ENCODE measurements at places on chromosomes 4 and X.

DNA sequence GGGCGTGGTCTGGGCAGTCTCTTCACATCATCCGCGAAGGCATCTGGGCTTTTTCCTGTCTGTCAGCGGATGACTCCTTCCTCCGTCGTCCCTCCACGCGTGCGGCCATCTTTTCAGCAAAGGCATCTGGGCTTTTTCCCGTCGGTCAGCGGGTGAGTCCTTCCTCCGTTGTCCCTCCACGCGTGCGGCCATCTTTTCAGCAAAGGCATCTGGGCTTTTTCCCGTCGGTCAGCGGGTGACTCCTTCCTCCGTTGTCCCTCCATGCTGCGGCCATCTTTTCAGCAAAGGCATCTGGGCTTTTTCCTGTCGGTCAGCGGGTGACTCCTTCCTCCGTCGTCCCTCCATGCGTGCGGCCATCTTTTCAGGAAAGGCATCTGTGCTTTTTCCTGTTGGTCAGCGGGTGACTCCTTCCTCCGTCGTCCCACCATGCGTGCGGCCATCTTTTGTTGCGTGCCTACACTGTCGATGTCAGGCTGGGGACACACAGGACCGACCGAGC lies 12.3 kb upstream of the TMEM271 start:
- no peak for DNase-seq

- no peak for DNase-seq
These were observed 16.2 kb downstream of the NELFA start for GRCh38 chr4:1992468-1993168.

- DNase-seq = no peak
These were observed 13.3 kb upstream of the TBC1D19 start for GRCh38 chr4:26570596-26570995.

GRCh38 chr4:83212041-83212851 lies 72.4 kb downstream of the COQ2 start:
- DNase-seq = no peak

DNA sequence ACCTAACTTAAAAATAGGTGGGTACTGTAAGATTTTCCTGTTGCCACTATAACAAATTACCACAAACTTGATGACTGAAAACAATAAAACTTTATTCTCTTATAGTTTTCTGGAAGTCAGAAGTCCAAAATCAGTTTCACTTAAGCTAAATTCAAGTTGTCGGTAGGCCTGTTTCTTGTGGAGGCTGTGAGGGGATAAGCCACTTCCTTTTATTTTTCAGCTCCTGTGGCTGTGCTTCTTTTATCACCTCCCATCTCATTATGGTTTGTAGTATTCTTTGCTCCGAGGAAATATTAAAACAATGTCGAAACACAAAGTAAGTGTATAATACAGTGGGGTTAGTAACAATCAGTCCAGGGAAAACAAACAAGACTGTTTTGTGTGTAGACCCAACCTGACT lies 610.5 kb upstream of the TECRL start:
- no peak for DNase-seq

- no peak for DNase-seq
These were observed 90.5 kb upstream of the EGFL6 start for GRCh38 chrX:13478740-13479451.

DNA sequence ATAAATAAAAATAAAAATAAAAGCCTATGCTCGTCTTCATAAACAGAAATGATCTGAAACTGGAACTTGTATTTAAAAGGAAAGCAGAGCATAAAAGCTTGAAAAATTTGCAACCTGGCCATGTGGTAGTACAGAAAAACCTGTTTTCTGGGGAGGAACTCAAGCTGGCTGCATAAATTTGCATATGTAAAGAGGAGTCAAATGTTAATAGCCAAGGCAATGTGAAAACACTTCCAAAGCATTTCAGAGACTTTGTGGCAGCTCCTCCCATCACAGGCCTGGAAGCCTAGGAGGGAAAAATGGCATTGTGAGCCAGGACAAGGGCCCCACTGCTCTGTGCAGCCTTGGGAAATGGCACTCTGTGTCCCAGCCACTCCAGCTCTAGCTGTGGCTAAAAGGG lies 727.9 kb upstream of the DIAPH2 start:
- DNase-seq = no peak

- DNase-seq = no peak
These were observed 80.4 kb downstream of the ZFX start for GRCh38 chrX:24229976-24230375.

GRCh38 chr4:185217408-185217975 lies 8.1 kb downstream of the SNX25 start:
- DNase-seq = no peak

- DNase-seq = no peak
These were observed 34.4 kb downstream of the PARM1 start for GRCh38 chr4:74967324-74967723.

- DNase-seq = no peak
These were observed 88.4 kb downstream of the LRP2BP start for GRCh38 chr4:185307136-185307950.

DNA sequence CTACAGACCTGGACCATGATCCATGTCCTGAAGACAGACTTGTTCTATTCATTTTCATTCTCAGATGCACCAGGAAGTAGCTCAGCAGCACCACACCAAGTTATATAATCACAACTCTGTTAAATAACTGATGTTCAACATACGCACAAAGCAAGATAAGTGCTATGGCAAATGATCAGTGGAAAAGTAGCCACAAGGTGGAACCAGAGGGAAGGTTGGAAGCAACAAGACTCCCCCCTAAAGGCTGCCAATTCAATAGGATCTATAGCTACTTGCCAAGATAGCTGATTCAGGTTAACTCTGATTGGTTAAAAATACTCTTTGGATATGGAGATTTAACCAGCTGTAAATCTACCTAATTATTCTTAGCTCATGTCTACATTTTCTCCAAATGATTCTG lies 23.7 kb upstream of the FAM47B start:
- DNase-seq = peak; percentile 9

DNA sequence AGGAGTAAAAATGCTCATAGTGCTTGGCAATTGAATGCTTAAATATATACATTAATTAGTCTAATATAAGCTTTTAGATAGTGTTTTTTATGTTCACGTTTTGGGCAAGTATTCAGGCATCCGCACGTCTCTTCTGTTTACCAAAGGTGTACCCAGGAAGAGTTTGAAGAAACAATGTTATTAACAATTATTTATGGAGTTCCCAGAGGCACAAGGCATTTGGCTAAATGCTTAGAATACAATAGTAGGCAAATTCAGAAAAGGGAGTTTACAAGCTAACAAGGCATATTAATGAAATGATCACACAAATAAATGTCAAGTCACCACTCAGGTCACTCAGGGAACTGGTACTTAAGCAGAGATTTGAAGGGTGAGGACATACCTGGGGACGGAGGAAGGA lies 294.8 kb downstream of the TENM3 start:
- no peak for DNase-seq

DNA sequence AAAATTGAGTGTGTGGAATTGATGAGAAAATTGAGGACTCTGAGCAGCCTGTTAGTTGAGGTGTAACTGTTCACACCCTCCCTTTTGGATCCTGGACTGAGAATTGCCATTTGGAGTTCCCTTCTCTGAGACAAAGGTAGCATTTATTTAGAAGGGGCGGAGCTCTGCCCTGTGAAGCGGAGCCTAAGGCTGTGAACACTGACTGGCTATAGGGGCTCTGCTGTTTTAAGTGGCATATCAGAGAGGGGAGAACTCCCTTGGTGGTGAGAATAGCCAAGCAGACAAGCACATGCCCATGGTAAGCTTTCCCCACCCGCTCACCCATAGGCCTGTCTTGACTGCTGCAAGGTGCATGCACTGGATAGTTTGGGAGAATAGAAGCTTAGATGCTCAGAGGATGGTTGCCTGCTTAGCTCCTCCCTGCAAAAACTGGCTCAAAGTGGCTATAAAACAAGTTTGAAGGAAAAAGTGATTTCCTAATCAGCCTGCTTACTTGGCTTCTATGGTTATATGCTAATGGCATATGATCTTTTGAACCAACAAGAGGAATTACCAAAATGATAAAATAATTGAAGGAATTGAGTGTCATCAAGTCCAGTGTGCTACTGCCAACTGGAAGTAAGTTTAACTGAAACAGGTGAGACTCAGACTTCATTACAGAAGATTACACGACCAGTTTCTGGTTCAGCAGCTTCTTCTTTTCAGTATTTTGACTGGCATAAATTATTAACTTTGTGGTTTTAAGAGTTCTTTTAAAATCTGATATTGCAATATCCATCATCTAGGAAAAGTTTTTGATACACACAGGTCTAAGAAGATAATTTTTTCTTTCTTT lies 108.4 kb downstream of the AFF1 start:
- DNase-seq = no peak

DNA sequence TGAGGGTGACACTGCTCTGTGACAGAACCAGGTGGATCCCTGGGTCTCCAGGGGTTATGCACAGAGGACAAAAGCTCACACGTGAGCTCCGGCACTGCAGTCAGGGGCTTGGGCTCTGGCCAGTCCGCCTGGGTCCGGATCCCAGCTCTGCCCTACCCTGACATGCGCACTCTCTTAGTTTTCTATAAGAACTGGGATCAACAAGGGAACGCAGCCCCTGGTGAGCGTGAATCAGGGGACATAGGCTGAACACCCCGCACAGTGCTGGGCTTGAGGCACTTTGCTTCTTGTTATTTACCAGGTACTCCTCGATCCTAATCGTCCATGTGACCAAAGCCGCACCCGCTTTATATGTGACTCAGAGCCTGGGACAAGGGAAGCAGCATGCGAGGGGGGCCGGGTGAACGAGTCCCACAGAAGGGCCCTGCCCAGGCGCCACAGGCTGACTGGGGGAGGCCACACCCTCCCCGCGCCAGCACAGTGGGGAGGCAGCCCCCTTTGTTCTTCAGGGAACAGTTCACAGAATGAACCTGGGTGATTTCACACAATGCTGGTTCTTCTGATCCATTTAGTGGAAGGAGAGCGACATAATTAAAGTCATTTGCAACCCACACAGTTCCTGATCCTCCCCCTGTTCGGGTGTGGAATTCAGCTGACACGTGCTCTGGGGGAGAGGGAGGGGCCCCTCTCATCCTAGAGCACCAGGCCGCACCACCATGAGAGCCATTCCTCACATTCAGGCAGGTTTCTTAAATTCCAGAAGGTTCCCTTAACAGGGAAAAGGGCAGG lies 55.5 kb downstream of the WFS1 start:
- DNase-seq = no peak

DNA sequence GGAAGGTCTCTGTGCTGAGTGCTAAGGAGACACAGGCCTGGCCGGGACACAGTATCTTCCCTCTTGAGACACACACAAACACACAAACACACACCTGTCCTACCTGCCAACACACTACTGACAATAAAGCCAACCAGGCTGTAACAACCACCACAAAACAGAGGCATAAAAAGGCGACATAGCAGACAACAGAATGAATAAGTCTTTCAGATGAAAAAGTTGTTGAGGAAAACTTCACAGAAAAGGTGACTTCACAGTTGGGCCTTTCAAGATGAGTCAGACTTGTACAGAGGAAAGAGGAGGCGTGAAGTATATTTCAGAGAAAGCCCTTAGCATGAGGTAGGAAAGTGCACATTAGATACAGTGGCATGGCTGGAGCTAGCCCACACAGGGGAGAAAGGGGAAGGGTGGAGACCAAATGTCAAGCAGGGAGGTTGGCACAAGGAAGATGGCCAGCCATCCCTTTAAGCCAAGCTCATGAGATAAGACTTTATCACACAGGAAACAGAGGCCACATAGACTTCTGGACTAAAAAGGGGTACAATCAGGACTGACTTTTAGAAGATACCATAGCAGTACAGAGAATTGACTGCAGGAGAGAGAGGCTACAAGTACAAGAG lies 54.0 kb downstream of the SLC9A7 start:
- no peak for DNase-seq

DNA sequence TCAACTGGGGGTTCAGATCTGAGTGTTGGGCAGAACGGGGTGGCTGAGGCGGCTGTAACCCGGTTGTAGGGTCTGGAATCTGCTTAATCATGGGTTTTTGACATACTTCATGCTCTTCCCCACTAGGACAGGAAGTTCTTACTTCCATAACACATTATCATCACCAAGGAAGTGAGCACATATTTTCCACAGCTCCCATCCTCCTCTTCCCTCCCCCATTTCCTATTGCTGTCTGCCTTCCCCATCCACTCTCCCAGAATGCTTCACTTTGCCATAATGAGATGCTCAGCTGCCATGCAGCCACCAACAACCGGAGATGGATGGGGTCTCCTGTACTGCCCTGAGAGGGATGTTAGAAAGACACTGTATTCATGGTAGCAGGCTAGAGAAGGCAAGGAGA lies 6.4 kb upstream of the DCUN1D4 start:
- no peak for DNase-seq

DNA sequence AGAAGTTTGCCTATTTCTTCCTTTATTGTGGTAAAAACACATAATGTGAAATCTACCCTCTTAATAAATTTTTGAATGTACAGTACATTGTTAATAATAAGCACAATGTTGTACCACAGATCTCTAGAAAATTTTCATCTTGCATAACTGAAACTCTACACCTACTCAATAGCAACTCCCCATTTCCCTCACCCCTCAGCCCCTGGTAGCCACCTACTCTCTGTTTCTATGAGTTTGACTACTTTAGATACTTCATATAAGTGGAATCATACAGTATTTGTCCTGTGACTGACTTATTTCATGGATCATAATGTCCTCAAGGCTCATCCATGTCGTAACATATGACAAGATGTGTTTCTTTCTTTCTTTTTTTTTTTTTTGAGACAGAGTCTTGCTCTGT lies 446.4 kb downstream of the RPA4 start:
- DNase-seq = no peak

DNA sequence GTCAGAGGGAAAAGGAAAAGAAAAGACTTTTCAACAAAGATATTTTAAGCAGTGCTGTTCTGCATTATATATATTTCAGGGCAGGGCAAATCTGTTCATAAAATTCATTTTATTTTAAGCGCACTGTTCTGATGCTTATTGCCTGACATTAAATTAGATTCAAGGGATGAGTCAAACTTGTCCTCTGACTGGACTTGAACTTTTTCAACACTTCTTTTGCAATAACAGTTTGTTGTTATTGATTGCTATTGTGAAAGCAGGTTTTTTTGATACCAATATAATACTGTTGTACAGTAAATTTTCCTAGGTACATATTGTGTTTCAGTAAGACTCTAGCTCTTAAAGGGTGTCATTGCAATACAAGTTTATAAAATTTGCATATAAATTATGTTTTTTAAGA lies 481.3 kb downstream of the NAF1 start:
- no peak for DNase-seq

GRCh38 chrX:675955-676295 lies 45.3 kb downstream of the SHOX start:
- DNase-seq = no peak

- DNase-seq = peak; percentile 32
These were observed 29.6 kb downstream of the PDK3 start for GRCh38 chrX:24494647-24495075.

DNA sequence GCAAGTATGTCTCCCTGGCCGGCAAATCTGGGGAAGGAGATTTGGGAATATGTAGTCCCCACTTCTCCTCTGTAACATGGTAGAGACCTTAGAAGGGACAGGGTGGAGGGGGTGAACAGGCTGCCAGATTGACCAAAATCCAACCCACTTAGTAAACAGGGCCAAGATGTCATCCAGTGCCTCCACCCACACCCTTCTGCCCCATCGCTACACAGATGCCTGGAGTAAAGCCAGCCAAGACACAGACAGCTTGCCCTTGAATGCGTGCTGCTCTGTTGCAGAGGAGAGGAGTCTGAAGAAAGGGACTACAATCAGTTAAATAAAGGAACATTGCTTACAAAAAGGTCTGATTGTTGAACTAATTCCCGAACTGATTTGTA lies 160.1 kb upstream of the LDB2 start:
- DNase-seq = no peak

GRCh38 chrX:110791071-110791470 lies 4.5 kb downstream of the CHRDL1 start:
- DNase-seq = no peak

All from GM04503 (cell line).